ENCODE measurements at places on chromosomes 6 and 20.

DNA sequence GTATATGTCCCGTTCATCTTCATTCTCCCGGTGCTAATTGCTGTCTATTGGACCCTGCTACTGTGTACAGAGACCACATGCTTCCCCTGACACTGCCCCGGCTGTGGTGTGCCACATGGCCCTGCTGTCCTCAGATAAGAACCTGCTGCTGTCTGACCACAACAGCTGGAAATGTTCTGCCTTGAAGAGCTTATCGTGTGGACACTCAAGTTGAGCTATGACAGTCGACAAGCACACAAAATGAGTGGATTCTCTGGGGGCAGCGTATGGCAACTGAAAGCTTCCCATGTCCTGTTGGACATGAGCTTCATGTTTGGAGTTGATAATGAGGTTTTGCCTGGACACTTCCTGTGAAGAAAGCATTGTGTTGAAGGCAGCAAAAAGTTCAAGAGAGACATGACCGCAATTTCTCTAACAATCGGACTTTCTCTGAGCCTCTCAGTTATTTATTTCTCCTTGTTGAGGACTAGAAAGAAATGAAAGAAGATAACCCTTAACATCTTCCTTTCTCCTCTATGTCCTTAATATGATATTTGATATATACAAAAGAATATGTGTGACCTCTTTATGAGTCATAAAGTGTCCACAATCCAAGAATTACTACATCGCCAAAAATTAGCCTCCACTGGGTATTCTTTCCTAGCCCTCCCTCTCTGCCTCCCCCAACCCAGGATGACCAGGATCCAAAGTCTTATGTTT is 187.1 kb upstream of the TCF21 start:
- DNase-seq = no peak

GRCh38 chr6:75963569-75963968 is 108.9 kb downstream of the IMPG1 start:
- DNase-seq = peak; percentile 69

- no peak for DNase-seq
Measured at GRCh38 chr6:45877970-45878590, 137.6 kb downstream of the CLIC5 start.

GRCh38 chr6:18596531-18596835 is 209.3 kb downstream of the RNF144B start:
- no peak for DNase-seq

GRCh38 chr6:3032986-3033385 is 33.3 kb downstream of the NQO2 start:
- no peak for DNase-seq

DNA sequence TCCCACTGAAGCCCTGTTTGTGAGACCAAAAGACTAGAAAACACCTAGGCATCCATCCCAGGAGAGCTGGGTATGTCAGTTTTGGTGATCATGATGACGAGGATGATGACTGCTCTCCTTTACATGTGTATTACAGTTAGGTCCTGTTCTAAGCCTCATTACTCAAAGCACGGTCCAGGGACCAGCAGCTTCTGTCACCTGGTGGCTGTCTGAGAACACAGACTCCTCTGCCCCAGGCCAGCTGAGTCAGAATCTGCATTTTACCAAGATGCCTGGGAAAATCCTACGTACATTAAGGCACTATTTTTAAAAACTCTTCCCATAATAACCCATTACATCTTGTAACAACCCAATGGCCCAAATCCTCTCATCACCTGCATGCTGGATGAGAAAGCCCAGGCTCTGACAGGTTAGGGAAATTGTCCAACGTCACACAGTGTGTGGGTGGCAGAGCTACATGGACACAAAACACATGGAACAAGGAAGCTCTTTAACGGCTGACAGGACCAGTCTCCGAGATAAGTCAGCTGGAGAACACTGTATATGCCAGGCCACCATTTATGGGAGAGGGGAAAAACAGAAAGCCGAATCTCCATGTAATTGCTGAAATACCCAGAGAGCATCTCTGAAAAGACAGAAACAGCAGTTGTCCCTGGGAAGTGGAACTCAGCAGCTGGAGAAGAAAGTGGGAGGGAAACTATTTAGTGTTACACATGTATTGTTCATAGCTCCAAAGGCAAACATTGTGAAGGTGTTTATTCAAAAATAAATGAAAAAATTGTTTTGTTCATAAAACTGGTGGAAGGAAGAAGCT is 65.4 kb downstream of the BMP7 start:
- no peak for DNase-seq

DNA sequence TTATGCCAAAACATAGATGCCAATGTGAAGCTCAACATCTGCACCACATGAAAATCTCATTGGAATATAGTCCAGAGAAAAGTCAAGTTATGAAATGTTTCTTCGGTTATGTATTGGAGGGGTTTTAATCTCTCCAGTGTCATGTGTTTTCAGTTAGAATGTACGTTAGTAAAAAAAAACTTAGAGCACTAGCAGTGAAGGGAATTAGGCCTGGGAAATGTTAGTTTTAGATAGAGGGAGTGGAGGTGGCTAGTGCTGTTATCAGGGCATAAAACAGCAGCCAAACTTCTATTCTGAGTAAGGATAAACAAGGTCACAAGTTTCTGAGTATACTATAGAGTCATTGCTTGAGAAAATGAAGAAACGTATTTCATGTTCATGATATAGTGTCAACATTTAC is 42.9 kb downstream of the HDGFL1 start:
- DNase-seq = no peak

DNA sequence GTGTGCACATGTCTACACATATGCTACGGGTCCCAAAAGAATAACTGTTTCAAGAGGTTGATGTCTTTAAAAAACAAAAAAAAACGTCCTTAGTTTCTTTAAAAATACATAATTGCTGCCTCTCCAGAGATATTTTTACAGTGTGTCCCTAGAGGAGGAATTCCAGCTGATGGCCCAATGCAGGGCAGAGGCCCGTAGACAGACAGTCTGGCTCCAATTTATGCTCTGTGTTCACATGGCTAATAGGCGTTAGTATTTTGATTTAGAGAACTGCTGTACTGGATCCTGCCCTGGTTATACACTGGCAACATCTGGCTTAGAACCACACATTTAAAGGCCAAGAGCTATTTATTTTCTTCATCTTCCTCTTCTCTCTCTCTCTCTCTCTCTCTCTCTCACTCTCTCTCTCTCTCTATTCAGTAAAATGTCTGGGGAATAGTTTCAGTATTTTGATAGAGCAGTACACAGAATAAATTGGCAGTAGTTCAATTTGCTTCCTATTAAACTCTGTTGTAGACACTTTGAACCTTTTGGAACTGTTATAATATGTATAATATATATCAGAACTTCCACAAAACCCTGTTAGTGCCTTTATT is 260.6 kb downstream of the EYA4 start:
- no peak for DNase-seq

DNA sequence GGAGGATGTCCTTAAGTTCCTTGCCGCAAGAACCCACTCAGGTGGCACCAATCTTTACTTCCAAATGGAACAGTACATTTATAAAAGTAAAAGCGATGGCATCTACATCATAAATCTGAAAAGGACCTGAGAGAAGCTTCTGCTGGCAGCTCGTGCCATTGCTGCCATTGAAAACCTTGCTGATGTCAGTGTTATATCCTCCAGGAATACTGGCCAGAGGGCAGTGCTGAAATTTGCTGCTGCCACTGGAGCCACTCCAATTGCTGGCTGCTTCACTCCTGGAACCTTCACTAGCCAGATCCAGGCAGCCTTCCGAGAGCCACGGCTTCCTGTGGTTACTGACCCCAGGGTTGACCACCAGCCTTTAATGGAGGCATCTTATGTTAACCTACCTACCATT is 191.7 kb downstream of the TRIM27 start:
- no peak for DNase-seq

DNA sequence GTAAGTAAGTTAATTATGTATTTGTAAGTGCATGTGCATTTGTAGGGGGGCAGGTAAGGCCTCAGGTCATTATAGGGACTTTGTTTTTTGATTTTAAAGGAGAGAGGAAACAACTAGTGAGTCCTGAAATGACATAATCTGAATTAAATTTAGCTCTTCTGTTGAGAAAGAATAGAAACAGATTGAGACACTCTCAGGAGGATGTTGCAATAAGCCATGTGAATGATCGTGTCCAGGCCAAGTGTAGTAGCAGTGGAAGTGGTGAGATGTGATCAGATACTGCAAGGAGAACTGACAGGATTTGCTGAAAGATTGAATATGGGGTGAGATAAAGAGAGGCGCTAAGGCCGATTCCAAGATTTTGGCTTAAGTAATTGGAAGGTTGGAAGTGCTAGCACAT is 2.6 kb upstream of the CENPW start:
- DNase-seq = no peak

DNA sequence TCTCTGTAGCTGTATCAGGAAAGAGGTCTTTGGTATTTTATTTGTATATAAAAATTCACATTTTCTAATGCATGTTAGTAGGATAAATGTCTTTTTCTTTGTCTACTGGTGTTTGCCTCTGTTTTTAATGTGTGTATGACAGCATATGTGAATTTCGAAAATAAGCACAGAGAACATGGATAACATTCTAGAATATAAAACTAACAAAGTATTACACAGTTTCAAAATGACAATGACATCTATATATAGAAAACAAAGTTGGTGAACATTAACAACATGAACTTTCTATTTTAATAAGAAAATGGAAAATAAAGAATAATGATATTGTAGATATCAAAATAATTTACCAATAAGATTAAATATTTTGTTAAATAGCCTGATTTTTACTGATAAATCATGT is 608.0 kb downstream of the COL12A1 start:
- no peak for DNase-seq

- DNase-seq = no peak
Measured at GRCh38 chr20:24519476-24519875, 50.0 kb downstream of the SYNDIG1 start.

GRCh38 chr20:13105864-13106457 is 97.2 kb downstream of the SPTLC3 start:
- peak; percentile 55 for DNase-seq

GRCh38 chr6:128538763-128539162 is 18.4 kb upstream of the PTPRK start:
- no peak for DNase-seq

GRCh38 chr20:19885939-19886660 is 128.0 kb downstream of the RIN2 start:
- DNase-seq = peak; percentile 30

GRCh38 chr20:38221119-38221589 is 39.4 kb downstream of the KIAA1755 start:
- DNase-seq = peak; percentile 54

- no peak for DNase-seq
Measured at GRCh38 chr6:20186981-20187380, 25.3 kb downstream of the MBOAT1 start.

Measured in NCI-H69 (cell line).